ENCODE measurements at places on chromosomes 7 and 10. TPM values are rescaled to one million over a fixed set of nuclear protein-coding genes. Genes with fewer than 3 reads are reported as not detected.

DNA sequence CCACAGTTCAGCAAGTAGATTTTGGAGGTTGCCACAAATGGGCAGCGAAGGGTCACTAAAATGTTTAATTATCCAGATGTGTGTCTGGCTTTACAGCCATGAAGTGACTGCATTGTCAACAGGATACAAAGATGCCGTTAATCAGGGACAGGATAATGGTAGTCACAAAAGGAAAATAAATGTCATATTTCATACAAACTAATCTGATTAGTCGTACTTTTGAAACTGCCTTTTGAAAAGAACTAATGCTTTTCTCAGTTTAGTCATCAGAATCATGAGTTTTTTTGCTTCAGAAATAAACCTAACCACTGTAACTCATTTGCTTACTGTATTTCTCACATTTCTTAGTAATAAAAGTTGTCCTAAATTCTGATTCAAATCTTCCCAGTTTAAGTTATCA, 22.2 kb upstream of the WNT16 start:
- no peak overlapping the region for H3K27ac ChIP-seq
- no peaks in the 10 kb centered on the region for H3K27me3 ChIP-seq
- no peak for DNase-seq
- H3K4me1 ChIP-seq: no peaks in the 10 kb centered on the region

The CPED1 gene
- total RNA-seq: 47.4 TPM

DNA sequence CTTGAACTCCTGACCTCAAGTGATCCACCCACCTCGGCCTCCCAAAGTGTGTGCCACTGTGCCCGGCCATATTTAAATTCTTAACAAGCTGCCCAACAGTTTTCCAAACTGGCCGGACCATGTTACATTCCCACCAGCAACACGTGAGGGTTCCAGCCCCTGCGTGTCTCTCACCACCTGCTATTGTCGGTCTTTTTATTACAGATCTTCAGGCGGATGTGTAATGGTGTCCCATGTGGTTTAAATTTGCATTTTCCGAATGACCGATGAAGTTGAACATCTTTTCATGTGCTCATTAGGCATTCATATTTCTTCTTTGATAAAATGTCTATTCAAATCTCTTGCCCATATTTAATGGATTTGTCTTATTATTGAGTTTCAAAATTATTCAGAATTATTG, 11.5 kb downstream of the ELFN1 start:
- no peaks in the 10 kb centered on the region for H3K36me3 ChIP-seq
- no peak overlapping the region for H3K4me3 ChIP-seq
- no peak for DNase-seq
- H3K27me3 ChIP-seq: no peaks in the 10 kb centered on the region
- H3K4me1 ChIP-seq: no peaks in the 10 kb centered on the region
- H3K27ac ChIP-seq: no peak overlapping the region

DNA sequence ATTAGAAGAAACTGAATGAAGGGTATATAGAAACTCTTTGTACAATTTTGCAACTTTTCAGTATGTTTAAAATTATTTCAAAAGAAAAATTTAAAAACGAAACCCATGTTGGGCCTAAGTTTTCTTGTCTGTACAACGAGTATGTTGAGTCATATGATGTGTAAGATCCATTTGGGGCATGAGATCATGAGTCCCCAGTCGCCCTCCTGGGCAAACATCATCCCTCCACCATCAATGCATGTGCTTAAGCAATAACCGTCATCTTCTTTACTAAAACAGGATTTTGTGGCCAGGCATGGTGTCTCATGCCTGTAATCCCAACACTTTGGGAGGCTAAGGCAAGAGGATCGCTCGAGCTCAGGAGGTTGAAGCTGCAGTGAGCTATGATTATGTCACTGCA, 54.2 kb upstream of the CDCA7L start:
- no peak for DNase-seq
- no peaks in the 10 kb centered on the region for H3K36me3 ChIP-seq
- no peak overlapping the region for H3K4me3 ChIP-seq
- H3K27ac ChIP-seq: no peak overlapping the region
- H3K27me3 ChIP-seq: no peaks in the 10 kb centered on the region

DNA sequence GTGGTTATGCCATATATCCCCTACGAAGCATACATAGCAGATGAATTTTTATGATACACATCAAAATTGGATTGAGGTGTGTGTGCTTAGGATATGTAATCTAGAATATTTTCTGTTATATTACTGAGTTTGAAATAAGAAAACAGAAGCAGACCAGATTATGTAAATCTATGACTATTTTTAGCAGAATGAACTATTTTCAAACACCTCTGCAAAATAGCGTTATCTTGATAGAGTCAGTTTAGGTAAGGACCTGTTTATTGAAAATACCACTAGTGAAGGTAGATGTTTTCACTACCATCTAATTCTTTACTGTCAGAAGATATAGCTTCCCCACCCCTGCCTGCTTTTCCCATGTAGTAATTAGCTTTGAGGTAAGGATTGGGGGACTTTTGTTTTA, 9.1 kb downstream of the LANCL2 start:
- no peaks in the 10 kb centered on the region for H3K4me1 ChIP-seq
- DNase-seq: no peak
- H3K4me3 ChIP-seq: no peak overlapping the region
- peak overlapping the region; percentile 59 for H3K27ac ChIP-seq
- H3K27me3 ChIP-seq: no peaks in the 10 kb centered on the region

- no peak for DNase-seq
- H3K27ac ChIP-seq: no peak overlapping the region
- H3K4me1 ChIP-seq: no peaks in the 10 kb centered on the region
- H3K36me3 ChIP-seq: no peaks in the 10 kb centered on the region
Observed at GRCh38 chr10:82319074-82319473, 444.1 kb downstream of the NRG3 start.

- H3K27me3 ChIP-seq: no peaks in the 10 kb centered on the region
- H3K4me1 ChIP-seq: no peaks in the 10 kb centered on the region
- no peaks in the 10 kb centered on the region for H3K36me3 ChIP-seq
- no peak for DNase-seq
- no peak overlapping the region for H3K27ac ChIP-seq
Observed at GRCh38 chr7:71626206-71626605, 494.3 kb downstream of the GALNT17 start.

DNA sequence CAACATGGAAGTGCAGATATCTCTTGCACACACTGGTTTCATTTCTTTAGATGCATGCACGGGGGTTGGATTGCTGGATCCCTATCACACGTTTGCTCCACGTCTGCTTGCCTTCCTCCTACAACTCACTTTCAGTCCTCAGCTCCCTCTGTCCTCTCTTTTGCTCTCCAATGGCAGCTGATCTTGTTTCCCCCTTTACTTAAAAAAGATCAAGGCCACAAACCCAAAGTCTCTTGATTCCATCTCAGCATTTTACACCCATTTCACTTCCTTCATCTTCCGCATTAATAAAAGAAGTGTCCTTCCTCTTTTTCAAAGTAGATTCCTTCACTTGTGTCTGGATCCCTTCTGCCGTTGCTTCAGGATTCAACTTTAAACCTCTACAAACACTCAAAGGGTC, 245.2 kb downstream of the DOCK4 start:
- H3K27ac ChIP-seq: no peak overlapping the region
- H3K27me3 ChIP-seq: no peaks in the 10 kb centered on the region
- H3K4me3 ChIP-seq: no peak overlapping the region
- no peak for DNase-seq

The CCDC3 gene
- total RNA-seq: 40.6 TPM

The PHKG1 gene
- 4.7 TPM for total RNA-seq

GRCh38 chr7:108459922-108460551, 3.8 kb upstream of the NRCAM start:
- no peak overlapping the region for H3K27ac ChIP-seq
- H3K4me3 ChIP-seq: no peak overlapping the region
- no peak for DNase-seq
- H3K36me3 ChIP-seq: no peaks in the 10 kb centered on the region
- no peaks in the 10 kb centered on the region for H3K4me1 ChIP-seq
- H3K27me3 ChIP-seq: no peaks in the 10 kb centered on the region

DNA sequence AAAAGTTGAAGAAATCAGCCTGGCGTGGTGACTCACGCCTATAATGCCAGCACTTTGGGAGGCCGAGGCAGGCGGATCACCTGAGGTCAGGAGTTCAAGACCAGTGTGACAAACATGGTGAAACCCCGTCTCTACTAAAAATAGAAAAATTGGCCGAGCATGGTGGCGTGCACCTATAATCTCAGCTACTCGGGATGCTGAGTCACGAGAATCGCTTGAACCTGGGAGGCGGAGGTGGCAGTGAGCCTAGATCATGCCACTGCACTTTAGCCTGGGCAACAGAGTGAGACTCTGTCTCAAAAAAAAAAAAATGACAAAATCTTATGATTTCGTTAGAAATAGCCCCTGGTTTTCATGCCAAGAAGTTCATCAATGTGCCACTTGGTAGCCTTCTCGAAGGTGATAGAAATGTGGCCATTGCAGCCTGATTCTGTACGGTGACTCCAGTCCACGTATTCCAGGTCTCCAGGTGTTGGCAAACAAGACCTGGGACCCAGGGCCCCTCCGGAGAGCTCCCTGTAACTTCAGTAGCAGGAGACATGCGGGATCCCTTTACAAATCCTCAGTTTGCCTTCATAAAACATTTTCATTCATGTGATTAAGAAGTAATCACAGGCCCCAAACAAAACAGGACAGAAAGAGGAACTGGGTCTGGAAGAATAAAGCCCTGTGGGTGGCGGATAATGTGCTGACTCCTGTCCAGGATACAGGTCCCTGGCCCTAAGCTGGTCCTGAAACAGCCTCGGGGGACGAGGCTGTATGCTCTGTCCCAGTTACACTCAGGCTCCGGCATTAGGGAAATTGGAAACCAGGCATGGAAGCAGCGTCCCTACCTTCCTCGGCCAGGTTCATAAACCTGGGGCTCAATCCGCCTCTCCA, 207.3 kb upstream of the SH2B2 start:
- no peaks in the 10 kb centered on the region for H3K4me1 ChIP-seq
- DNase-seq: no peak
- no peaks in the 10 kb centered on the region for H3K27me3 ChIP-seq
- peak overlapping the region; percentile 43 for H3K27ac ChIP-seq

The PNLIPRP3 gene
- total RNA-seq: not detected

DNA sequence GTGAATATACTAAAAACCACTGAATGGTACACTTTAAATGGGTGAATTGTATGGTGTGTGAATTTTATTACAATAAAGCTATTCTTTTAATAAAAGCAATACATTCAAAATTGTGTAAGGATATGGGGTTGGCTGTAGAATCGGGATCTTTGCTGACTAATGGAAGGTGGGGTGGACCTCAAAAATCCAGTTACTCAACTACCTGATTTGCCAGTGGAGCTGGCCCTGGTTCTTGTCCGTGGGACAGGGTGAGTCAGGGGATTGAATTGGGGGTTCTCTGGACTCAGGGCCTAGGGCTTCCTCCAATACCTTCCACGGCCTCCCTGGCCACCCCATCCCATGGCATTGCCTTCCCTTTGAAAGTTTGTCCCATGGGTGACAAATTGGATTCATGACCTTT, 13.5 kb upstream of the RABGEF1 start:
- H3K4me1 ChIP-seq: no peaks in the 10 kb centered on the region
- H3K36me3 ChIP-seq: no peaks in the 10 kb centered on the region
- no peak overlapping the region for H3K4me3 ChIP-seq
- H3K27ac ChIP-seq: no peak overlapping the region
- H3K27me3 ChIP-seq: no peaks in the 10 kb centered on the region

DNA sequence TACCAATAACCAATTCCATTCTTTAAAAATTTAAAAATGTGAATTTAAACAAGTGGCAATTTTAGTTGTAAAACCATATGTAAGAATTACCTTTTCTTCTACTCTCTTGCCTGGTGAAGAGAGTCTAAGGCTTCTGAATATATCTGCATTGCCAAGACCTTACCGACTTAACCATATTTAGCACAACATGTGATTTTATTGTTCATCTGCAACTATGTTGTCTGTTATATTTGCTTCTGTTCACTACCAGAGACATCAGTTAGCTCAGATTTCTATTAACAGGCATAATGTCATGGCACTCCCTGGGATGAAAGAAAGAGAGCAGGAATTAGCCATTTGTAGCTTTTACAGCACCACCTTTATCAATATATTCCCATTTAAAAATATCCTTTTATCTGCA, 55.3 kb downstream of the CHN2 start:
- H3K36me3 ChIP-seq: no peaks in the 10 kb centered on the region
- H3K27me3 ChIP-seq: no peaks in the 10 kb centered on the region
- no peak overlapping the region for H3K27ac ChIP-seq
- no peak overlapping the region for H3K4me3 ChIP-seq
- no peak for DNase-seq
- H3K4me1 ChIP-seq: no peaks in the 10 kb centered on the region

- DNase-seq: no peak
- H3K27ac ChIP-seq: no peak overlapping the region
- H3K27me3 ChIP-seq: no peaks in the 10 kb centered on the region
- H3K36me3 ChIP-seq: no peaks in the 10 kb centered on the region
Observed at GRCh38 chr7:155188821-155189581, 108.7 kb upstream of the INSIG1 start.

GRCh38 chr10:19788902-19789301, 27.3 kb upstream of the PLXDC2 start:
- H3K27ac ChIP-seq: no peak overlapping the region
- no peaks in the 10 kb centered on the region for H3K36me3 ChIP-seq
- no peaks in the 10 kb centered on the region for H3K27me3 ChIP-seq
- H3K4me1 ChIP-seq: no peaks in the 10 kb centered on the region
- no peak for DNase-seq

DNA sequence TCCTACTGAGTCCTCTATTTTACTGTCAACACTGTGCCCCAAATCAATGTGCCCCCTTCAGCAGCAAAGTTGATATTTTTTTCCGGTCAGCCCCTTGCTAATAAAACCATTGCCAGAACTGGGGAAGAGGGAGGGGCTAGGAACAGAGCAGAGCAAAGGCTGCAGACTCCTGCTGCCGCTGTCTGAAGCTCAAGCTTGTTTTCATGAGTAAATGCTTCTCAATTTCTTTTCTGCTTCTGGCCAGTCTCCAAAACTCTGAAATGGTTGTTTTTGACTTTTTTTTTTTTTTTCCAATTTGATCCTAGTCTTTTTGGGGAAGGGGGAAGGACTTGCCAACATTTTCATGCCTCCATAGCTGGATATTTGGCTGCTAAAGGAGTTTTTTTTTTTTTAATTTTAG, 26.7 kb upstream of the PROSER2 start:
- no peak overlapping the region for H3K4me3 ChIP-seq
- H3K27me3 ChIP-seq: no peaks in the 10 kb centered on the region

The SEMA3C gene
- total RNA-seq: 34.8 TPM

- no peak overlapping the region for H3K27ac ChIP-seq
- H3K4me3 ChIP-seq: no peak overlapping the region
- DNase-seq: no peak
- H3K27me3 ChIP-seq: no peaks in the 10 kb centered on the region
Observed at GRCh38 chr7:11607686-11608085, 224.3 kb downstream of the THSD7A start.

- H3K36me3 ChIP-seq: no peaks in the 10 kb centered on the region
- H3K4me3 ChIP-seq: no peak overlapping the region
- no peaks in the 10 kb centered on the region for H3K27me3 ChIP-seq
- DNase-seq: no peak
- no peak overlapping the region for H3K27ac ChIP-seq
Observed at GRCh38 chr10:37885850-37886249, 28.4 kb upstream of the ZNF248 start.
